Cortex of kidney (tissue), 1 donor: ENCODE measurements at places on chromosomes 2 and 18.

DNA sequence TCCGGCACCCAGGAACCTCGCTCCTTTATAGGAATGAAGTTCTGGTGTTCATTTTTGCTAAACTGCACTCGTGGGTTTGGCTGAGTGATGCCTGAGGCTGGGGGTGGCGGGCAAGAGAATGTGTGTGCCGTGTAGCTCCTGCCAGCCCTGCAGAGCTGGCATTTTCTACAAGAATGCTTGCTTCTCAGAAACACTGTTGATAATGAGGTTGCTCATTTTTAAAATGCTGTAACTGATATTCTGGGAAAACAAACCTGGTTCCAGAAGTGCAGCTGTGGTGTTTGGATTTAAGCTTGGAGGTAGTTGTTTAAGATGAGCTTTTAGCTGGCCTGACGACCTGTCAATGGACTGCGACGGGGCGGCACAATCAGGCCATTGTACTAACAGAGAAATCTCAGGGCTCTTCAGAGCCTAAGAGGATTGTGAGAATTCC, 511.9 kb upstream of the TNP1 start:
- no peak for DNase-seq

GRCh38 chr2:156118753-156119416, 213.6 kb downstream of the NR4A2 start:
- DNase-seq: no peak

- DNase-seq: no peak
Measured at GRCh38 chr18:446941-447560, 53.5 kb downstream of the COLEC12 start.

- no peak for DNase-seq
Measured at GRCh38 chr2:12131975-12132374, 385.5 kb downstream of the LPIN1 start.

DNA sequence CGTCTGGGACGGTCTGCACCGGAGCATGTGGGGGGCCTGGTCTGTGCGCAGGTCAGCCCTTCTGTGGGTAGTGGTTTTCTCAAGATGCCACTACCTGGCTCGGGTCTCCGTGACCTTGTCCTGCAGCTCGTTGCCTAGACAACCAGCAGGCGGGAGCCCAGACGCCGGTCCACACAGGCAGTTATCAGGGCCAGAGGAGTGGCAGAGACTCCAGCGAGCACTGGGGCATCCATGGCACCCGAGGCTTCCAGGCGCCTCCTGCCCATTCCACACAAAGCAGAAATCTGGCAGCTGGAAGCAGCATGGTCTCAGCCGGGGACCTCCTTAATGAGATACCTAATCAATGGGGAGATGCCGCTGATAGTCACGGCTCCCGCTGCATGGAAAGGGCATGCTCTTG, 156.1 kb downstream of the FAM210A start:
- no peak for DNase-seq

DNA sequence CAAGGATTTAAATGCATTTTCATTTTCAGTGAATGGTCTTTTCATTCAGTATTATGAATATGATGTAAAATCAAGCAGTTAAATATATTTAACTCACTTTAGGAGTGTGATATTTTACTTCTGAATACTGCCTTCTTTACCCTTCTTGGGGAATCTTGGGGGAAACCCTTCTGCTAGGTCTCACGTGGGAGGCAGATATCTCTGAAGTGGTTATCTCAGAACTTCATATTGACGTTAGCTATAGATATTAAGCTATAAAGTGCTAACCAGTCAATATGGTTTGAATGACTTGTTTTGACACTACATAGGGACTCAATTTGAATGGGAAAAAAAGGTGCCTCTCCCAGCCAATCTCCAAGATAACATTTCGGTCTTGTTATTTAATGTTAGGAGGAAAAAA, 9.8 kb downstream of the REL start:
- DNase-seq: no peak
